Retina (tissue), 1 donor: ENCODE measurements at places on chromosomes 5 and 9.

DNA sequence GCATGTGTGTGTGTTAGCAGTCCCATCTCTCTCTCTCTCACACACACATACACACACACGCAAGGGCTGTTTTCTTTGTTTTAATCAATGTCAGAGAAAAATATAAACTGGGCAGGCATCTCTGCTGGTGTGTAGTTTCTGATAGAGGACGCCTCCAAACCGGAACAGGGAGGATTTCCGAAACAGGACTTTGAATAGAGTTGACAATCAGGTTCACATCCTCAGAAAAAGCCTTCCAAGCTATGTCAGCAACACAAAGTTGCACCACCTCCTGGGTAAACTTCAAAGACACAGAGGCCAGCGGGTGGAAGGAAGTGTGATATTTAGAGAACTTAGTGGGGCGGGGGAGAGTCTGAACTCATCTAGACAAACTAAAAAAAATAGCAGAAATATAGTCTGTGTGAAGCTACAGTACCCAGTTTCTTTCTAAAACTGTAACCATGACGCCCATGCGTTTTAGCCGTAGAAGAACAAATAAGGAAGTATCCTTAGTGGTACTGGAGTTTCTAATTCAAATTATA lies 1.2 kb downstream of the ST8SIA4 start:
- peak; percentile 73 for DNase-seq

DNA sequence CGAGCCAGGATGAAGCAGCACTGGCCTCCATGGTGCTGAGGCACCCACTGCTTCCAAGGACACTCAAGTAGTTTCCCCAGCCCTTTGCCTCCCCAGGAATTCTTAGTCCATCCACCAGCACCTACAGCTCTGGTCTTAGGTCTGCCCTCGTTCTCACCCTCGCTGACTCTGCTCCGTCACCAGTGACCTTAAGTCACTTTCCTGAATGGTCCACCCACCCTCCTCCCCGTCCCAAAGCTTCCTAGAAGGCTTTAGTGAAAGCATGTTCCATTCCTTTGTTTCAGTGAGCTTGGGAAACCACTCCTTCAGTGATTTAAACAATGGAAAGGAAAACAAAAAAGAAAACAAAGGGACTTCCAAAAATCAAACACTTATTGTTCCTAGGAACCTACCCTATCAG lies 54.6 kb upstream of the MAP3K1 start:
- DNase-seq: no peak

GRCh38 chr5:58407042-58407719 lies 52.7 kb downstream of the PLK2 start:
- DNase-seq: no peak

GRCh38 chr5:97041239-97041638 lies 101.2 kb downstream of the LIX1 start:
- DNase-seq: no peak

- no peak for DNase-seq
These were observed 58.9 kb downstream of the IRX1 start for GRCh38 chr5:3654515-3654914.

DNA sequence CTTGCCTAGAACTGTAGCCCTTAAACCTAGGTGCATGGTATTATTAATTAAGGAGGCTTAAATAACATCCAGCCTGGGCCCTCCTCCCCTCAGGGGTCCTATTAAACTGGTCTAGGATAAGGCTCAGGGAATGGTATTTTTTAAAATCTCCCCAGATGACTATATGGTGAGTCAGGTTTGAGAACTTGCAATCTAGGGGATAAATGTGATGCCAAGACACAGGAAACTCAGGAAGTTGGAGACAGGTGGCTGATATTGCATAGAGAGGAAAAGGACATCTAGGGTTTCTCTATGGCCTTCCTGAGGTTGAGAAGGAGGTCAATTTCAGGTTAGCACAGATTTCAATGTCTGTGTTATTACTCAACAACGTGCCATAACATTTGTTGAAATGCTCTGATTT lies 581.0 kb downstream of the TLE1 start:
- DNase-seq: no peak

- no peak for DNase-seq
These were observed 61.3 kb downstream of the WDR36 start for GRCh38 chr5:111153483-111153882.

DNA sequence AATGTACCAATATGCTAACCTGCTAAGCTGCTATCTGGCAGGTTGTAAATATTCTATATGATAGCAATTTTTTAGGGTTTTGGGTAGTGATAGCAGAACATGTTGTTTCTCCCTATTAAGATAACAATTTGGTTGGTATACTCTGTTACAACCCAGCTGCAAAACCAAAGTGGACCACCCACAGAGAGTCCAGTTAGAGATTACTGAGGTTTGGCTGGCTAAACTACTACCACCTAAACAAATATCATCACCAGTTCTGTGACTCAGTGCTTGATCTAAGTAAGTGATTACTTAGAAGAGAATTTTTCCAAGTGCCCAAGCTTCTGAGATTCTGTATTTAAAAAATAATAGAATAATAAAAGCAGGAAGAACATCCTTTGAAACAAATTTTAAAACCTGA lies 72.3 kb downstream of the XRCC4 start:
- DNase-seq: no peak
